SW 1271 (cell line): ENCODE measurements at places on chromosomes 11 and 22.

DNA sequence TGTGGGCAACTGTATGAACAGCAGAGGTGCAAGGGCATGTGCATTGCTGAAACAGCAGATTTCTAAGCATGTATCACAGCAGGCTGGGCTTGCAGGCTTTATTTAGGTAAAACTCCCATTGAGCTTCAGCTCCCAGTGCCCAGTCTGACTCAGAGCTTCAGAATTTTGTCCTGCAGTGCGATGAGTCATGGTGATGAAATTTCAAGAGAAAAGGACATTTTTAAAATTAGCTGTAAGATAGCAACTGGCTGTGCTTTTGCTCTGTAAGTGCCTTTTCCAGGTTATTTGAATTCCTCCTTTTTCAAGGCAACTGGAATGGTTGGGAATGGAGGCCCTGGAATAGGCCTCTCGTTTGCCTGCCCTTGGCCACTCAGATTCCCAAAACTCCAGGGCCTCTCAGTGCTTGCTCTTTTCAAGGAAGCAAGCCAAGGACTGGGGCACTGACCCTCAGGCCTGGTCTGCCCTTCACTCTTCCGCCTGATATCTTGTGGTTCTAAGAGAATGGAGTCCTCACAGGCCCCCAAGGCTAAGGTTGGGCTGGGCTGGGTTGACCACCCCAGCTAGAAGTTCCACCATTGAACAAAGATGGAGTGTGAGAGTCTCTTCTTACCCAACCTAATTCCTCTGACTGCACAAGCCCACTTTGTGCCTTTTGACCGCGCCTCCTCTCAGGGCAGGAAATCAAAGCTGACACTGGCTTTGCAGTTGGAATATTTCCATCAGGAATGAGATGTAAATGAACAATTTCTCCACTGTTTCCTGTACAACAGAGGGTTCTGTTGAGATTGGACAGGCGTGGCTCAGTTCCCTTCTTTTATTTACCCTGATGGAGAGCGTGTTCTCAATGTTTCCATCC is 59.5 kb upstream of the PRSS23 start:
- peak; percentile 98 for DNase-seq

- no peak for DNase-seq
Observed at GRCh38 chr22:46678785-46679700, 58.9 kb downstream of the GRAMD4 start.

- no peak for DNase-seq
Observed at GRCh38 chr11:66479394-66480116, 679 bp upstream of the DPP3 start.

DNA sequence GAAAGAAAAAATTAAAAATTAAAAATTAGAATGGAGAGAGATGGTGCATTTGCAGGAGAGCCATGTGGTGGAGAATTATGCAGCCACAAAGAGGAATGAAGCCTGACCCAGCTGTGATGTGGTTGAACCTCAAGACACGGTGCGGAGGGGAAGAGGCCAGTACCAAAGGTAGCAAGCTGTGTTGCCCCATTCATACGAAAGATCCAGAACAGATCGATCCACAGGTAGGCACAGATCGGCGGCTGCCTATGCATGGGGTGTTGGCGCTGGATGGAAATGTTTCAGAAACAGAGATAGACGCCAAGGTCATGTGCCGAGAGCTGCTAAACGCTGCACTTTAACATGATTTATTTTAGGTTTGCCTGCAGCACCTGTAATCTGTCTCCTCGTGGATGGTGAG is 992.3 kb downstream of the BRD1 start:
- no peak for DNase-seq

DNA sequence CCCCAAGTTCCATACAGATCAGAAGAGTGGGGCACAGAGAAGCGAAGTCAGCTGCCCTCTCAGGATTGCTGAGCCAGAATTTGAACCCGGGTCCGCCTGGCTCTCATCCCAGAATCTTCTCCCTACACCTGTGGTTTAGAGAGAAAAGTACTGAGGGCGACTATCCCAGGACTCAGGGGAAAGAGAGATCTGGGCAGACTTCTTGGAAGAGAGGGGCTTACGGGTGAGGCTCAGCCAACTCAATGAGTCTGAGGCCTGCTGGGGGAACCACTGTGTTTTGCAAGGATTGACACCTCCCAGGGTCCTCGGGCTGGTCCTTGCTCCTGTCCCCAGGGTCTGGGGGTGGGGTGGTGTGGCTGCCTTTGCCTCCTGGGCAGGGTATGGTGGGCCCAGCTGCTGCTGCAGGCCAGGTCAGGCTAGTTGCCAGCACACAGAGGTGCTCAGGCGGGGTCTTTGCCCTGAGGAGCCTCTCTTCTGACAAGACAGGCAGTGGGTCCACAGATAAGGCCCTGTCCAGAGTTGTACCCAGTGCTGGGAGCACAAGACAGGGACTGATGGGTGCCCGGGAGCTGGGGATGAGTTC is 1.2 kb downstream of the CAPN5 start:
- no peak for DNase-seq

- DNase-seq, result no peak
Observed at GRCh38 chr11:76947800-76948199, 86.4 kb upstream of the B3GNT6 start.

DNA sequence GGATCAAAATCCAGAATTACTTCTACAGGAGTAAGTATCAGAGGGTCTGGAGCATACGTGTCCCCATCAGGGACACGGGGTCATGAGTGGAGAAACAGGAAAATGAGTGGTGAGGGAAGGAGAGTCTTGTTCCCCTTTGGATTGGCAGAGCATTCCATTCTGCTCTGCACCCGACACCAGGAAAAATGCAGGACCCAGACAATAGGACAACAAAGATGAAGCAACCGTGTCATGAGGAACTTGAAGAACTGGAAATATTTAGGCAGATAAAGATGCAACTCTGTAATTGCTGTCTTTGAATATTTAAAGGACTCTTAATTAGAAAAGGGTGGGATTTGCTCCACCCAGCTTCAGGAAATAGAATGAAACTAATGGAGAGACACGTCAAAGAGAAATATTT is 89.0 kb upstream of the BLID start:
- no peak for DNase-seq

GRCh38 chr22:23509571-23510302 is 70.4 kb downstream of the IGLL1 start:
- no peak for DNase-seq

GRCh38 chr22:46827781-46828180 is 65.3 kb downstream of the TBC1D22A start:
- DNase-seq, result no peak

DNA sequence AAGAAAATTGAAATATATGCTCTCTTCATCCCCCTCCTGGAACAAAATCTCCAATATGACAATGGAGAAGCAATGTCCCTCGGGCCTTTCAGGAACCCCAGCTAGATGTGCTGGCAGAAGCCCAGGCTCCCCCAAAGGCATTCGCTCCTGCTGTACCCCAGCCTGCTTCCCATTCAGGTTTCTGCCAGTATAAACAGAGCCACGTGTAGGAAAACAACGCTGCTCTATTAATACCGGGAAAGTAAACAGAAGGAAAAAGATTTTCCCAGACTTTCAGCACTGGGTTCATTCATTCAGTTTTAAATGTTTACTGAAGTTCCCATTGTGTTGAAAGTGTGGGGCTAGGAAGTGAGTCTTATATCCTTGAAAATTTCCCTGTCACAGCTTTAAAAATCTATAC is 147.1 kb downstream of the CADM1 start:
- no peak for DNase-seq

GRCh38 chr11:59225017-59225416 is 12.3 kb upstream of the MPEG1 start:
- DNase-seq, result no peak

DNA sequence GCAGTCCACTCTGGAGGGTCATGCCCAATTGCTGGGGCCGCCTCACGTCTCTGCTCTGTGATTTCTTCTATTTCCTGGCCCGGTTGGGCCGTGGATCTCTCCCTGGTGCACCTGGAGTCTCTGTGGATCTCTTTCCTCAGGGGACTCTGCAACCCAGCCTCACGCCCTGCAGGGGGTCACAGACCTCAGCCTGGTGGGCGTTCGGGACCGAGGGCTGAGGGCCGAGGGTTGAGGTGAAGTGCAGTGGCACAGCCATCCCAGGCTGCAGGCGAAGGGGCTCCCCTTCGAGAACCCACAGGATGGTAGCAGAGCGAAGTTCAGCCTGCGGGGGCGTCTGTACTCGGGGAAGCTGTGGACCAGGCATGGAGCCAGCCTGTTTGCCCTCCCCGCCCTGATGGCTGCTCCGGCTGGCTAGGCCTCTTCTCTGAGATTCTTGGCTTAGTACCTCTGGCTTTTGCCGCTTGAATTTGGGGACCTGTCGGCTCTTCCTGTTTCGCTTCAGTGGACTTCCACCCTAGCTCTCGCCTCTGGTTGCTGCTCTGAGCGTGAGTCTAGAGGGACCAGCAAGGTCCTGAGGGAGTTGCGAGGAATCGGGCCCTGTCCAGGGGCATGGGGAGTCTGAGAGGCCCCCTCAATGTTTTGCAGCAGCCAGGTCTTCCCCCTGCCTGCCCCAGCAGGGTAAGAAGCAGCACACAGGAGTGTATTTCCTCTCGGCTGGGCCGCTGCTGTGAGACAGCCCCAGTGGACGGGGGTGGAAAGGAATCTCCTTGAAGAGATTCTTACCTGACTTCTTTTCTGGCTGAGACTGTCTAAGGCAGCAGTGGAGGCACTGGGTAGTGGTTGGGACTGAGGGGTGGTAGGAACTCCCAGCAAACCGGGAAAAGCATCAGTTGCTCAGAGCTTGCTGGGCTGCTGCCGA is 140.8 kb downstream of the TBC1D22A start:
- no peak for DNase-seq

DNA sequence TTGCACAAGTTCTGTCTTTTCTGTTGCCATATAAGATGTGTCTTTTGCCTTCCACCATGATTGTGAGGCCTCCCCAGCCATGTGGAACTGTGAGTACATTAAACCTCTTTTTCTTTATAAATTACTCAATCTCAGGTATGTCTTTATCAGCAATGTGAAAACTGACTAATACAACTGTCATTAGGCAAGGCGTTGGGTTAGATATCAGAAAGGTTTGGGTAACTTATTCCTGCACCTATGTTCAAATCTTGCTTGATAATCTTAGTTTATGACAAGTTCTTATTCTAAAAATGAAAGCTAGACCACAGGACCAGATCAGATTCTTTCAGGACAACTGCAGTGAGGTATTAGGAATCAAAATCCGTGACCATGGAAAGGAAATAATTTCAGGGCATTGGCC is 160.6 kb upstream of the BDNF start:
- DNase-seq, result no peak

DNA sequence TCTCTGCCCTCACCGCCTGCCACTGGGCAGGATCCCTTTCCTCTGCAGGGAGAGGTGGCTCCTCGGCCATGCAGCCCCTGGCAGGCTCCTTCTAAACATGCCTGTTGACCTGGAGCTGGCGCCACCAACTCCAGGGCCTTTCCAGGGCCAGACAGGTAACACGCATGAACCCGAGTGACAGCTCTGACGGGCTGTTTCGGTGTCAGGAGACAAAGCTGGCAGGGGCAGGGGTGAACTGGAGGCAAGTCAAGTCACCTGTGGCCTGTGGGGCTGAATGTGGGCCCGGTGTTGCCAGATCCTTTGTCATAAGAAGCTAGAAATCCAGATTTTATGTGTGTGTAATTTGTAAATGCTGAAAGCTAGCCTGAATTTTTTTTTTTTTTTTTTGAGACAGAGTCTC is 11.3 kb downstream of the C22orf23 start:
- DNase-seq, result no peak

DNA sequence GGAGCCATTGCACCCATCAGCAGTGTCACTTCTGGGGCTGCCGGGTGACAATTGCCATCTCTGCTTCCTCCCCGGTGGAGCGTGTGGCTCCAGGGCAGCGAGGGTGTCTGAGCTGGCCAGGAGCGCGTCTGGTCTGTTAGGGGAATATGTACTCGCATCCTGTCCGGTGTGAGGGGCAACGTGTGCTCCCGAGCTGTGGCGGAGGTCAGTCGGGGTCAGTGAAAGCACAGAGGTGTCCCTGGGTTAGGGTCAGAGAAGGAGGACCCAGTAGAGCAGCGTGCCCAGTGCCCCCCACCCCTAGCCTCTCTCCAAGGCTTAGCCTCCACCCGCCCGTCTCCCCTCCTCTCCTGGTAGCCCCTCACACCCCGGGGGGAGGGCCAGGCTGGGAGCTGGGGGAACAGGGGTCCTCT is 1.5 kb downstream of the CLCF1 start:
- DNase-seq, result no peak

- DNase-seq, result no peak
Observed at GRCh38 chr11:118152552-118153471, at the start of gene SCN4B. TSS of gene SCN4B (minus strand) at chr11:118152823. CDS start at chr11:118152673, 150 bp downstream.
